ENCODE measurements at places on chromosomes 5 and 9.

- no peak for DNase-seq
These were observed 327.6 kb downstream of the ACTL7B start for GRCh38 chr9:108528231-108528630.

- no peak for DNase-seq
These were observed 97.1 kb upstream of the TAF11L2 start for GRCh38 chr5:17400724-17401469.

- DNase-seq = no peak
These were observed 12.3 kb upstream of the STING1 start for GRCh38 chr5:139494832-139495231.

GRCh38 chr9:6978591-6978990 lies 220.8 kb downstream of the KDM4C start:
- DNase-seq = no peak

- no peak for DNase-seq
These were observed 185.7 kb upstream of the GNA14 start for GRCh38 chr9:77833561-77834429.

DNA sequence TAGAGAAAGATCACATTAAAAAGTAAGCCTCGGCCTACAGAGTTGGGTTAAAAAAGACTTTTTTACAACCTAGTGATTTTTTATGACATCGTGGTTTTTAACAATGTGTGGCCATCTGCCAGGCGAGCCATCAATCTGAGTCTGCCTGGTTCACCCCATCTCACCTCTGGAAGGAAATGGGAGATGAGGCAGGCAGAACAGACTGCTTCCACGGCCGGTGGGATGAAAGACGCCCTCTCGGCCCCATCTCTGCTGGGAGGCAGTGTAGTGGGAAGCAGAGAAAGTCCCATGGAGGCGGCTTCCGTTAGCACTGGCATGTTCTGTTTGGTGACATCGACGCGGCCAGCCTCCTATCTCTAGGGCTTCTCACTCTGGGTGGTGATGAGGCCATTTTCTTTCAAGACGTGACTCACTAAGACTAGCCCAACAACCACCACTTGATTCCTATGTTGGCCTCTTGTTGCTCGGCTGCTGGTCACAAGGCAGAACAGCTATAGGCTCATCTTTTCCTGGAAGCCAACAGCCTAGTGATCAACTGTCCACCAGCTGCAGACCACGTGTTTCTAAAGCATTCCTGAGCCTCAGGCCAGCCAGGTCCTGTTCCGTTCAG lies 132.4 kb upstream of the OTULINL start:
- no peak for DNase-seq

GRCh38 chr9:3441197-3441816 lies 84.5 kb downstream of the RFX3 start:
- DNase-seq = no peak

DNA sequence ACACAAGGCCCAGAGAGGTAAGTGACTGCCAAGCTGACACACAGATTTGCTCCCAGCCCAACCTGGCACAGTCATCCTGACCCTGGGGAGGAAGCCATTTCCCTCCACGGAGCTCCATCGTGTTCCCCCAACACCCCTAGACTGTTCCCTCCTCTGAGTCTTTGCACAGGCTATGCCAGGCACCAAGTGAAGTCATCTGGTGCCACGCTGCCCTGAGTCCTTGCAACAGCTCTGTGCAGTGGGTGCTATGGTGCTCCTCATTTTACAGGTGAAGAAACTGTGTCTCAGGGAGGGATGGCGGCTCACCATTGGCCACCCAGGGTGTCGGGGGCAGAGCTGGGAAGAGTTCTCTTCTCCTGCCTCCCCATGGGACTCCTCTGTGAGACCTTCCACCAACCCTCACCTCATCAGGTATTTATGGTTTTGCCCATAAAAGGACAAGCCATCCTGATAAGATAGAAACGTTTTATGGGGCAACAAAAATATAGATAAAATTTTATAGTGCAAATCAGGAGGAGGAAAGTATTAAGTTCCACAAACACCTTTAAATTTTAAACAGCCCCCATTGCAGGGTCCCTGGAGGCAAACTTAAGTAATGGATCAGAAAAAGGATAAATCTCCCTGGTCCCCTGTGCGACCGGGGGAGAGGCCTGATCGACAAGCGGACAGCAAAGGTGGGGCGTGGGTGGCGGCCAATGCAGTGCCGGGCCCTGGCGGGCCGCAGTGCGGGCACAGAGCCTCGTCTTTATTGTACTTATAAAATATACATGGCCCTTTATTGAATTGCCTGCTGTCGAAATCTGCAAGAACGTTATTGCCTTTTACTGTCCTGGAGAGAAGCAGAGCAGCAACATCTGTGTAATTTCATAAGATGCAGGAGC lies 50.2 kb upstream of the ZBTB43 start:
- DNase-seq = no peak

DNA sequence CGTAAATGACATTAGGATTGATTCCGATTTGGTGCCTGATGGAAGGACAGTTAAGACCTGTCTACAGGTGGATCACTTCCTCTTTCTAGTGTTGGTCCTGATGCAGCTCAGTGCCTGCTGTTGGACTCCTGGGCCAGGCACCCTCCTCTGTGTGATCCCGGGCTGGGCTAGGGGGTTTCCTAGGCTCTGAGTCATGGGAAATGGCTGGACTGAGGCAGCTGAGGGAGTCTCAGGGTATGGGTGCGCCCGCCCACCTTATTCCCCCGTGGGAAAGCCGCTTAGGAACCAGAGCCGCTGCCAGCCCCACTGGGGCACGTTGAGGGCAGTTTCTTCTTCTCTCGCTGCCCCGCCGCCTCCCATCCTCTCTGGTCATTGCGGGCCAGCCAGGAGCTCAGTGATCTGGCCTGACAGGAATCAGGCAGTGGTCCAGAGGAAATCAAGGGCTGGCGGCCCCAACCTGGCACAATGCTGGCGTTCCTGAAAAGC lies 12.9 kb downstream of the TCF7 start:
- DNase-seq = no peak

- DNase-seq = peak; percentile 26
These were observed 7.4 kb upstream of the CCDC187 start for GRCh38 chr9:136311051-136312008.

DNA sequence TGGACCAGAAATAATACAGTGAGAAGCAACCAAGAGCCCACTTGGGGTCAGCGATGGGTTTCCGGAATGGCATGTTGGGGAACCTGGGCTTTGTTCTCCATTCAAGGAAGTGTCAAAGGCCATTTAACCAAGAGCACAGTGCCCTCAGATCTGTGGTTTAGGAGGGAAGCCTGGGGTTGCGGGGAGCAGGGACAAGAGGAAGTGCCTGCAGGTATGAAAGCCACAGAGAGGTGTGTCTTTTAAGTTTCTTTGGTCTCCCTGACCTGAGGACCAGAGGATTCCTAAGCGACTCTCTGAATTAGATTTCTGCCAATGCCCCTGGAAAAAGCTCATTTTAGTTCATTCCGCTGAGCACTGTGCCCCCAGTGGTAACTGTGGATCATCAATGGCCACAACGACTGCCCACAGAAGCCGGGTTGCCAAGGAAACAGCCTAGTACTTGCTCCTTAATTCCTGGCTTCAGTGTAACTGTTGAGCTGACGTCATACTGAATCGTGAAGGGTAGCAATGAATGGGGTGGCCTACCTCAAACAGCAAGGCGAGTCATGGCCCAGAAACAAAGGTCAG lies 107.3 kb upstream of the SPIN1 start:
- DNase-seq = no peak

DNA sequence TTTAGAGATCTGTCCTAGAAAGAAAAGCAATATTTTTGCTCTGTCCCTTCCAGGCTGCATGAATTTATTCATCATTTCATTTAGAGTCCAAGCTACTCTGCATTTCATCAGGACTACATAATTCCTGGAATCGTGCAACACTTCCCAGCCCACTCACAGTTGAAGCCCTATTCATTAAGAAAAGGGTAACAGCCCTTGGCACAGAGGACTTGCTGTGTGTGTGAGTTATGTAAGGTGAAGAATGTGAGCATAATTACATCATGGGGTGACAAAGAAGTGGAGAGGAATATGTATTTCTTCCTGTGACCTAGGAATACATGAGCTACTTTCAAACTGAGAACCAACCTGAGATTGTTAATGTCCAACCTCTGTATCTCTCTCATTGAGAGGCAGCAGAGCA lies 317.4 kb downstream of the ARHGEF28 start:
- no peak for DNase-seq

DNA sequence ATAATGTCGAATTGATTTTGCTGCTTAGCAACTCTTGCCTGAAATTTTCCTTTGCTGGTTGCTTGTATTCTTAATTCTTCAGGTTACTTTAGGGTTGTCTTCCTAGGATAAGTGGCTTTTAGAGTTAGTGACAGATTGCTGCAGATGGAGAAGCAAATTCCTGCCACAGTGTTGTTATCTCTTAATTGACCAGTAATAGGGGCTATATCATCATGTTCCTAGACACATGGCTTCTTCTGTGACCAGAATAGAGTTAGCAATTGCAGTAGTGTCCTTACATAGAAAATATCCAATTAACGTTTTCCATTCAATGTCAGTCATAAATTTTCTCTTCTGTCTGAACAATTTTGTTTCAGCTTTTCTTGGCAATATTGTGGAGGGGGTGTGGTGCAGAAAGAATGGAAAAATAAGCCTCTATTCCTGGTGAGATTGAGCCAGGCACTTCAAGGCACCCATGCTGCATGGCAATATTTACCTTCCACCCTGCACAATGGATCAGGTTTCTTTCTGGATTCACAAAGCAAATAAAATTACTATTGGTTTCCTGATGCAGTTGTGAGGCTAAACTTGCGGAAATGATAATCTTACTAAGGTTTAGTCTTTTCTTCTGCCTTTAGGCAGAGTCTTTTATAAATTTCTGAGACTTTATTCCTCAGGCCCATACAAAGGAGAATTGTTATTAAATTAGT lies 1481.5 kb downstream of the EFNA5 start:
- DNase-seq = no peak

- DNase-seq = no peak
These were observed 210.2 kb downstream of the DAB2IP start for GRCh38 chr9:121861501-121862180.

DNA sequence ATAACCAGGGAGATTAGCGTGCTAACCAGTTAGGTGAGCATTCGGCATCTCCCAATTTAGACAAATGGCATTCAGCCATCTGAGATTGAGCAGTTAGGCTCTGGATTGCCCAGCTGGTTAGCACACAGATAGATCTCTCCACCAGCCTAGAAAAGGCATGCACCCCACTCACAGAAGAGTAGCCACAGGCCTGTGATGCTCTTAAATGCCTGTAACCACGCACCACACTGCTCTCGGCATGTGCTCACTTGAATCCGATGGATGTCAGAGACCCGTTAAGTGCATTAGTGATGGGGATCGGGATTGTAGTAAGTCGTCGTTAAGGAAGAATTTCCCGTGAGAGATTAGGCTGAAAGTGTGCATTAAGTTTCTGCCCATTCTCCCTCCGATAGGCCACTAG lies 23.0 kb downstream of the MARCHF6 start:
- no peak for DNase-seq

DNA sequence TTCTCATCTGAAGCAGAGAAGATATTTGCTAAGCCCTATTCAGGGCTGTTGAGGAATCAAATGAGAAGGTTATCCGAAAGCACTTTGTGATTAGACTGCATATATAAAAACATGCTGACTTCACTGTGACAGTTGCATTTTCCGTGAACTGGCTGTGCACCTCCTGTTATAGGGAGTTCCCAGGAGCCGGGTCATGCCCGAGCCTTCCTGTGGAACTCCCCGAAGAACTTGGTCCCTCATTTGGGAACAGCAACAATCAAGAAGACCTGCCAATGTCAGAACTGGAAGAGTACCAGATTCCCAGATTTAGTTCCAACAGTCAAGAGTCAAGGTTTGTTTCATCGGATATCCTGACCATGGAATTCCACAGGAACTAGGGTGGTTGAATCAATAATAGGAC lies 130.4 kb upstream of the RAI14 start:
- no peak for DNase-seq

DNA sequence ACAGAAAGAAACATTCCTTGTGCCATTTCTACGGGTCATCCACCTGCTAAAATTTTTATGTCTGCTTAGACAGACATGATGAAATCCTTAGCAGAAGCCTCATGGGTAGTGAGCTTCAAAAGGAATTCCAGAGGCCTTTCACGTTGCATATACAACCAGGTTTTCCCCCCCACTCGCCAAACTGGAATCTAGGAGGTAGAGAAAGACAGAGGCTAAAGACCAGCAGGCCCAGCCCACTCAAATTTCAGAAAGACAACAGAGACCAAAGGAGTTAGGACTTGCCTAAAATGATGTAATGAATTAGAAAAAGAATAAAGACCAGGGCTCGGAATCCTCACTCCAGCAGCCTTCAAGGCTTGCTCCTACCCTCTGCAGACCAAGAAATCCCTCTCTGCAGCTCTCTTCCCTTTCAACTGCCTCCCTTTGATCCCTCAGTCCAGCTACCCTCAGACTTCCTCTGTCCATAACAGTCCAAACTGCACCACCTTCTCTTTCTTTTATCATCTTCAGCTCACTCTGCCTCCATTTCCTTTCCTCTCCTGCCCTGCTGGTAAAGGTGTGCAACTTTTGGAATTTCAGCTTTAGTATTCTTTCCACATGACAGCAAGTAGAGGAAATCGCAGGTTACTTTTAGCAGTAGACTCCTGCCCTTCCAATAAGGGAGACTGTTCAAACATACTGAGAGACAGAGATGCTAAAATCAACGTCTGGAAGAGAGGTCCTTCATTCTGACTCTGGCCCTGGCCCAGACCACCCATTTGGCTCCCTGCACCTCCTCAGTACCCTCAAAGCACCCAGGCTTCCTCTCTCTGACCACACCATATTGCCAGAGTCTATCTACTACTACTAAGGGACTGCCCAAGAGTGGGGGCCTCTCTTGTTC lies 8.9 kb downstream of the B4GALT1 start:
- no peak for DNase-seq

DNA sequence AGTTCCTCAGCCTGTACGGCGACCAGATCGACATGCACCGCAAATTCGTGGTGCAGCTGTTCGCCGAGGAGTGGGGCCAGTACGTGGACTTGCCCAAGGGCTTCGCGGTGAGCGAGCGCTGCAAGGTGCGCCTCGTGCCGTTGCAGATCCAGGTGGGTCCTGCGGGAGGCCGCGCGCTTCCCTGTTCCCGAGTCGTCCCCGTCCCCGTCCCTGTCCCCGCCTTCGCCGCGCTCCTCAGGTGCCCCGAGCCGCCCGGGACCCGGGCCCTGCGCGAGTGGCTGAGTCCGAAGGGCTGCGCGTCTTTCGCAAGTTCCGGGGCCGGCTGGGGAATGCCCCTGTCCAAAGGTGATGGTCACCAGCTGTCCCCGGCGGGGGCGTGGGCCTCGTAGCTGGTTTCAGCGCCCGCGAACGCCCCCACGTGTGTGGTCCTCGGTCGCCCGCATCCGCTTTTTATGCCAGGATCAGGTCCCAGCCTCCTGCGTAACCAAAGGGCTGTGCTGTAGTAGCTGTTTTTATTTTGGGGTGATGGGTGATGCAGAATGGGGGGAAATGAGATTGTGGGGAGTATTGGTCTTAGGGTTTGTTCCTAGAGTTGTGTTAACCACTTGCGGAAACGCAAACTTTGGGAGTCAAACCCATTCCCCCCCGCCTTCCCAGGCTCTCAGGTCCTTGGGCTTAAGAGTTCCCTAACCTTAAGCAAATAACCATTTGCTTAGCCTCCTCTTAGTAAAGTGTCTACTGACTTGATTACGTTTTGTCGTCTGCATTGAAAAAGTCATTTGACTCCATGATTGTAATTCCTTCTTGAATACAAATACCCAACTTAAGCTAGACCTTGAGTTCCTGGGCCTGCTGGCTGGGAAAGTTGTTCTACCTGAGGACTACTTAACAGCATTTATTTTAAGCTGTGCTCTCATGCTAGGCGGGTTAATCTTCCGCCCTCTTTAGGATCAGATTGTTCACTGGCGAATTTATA lies 663 bp downstream of the ISOC1 start:
- DNase-seq = peak; percentile 65

- no peak for DNase-seq
These were observed 19.5 kb upstream of the GOLPH3 start for GRCh38 chr5:32193591-32193990.

Data from natural killer cell (primary cell).